HCEC 1CT (cell line): ENCODE measurements at places on chromosomes 3 and 15.

DNA sequence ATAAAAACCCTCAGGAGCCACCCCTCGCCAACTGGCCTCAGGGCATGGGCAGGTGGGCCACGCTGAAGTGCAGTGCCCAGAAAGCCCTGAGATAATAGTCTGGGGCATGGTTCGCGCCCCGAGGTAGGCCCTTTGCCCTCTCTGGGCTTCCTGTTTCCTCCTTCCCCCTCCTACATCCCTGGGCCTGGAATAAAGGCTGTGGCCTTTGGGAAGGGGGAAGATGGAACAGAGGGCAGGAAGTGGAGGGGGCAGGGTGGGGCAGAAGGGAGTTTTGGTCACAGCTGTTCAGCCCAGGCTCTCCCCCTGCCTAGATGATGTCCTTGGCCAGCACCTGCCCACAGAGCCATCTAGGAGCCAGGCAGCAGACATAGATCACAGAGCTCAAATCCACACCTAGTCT, 11.3 kb downstream of the CSRNP1 start:
- DNase-seq = no peak

- DNase-seq = no peak
Measured at GRCh38 chr3:123809597-123809996, 74.5 kb downstream of the MYLK start.

GRCh38 chr3:59438492-59438891, 388.7 kb upstream of the CFAP20DC start:
- no peak for DNase-seq

DNA sequence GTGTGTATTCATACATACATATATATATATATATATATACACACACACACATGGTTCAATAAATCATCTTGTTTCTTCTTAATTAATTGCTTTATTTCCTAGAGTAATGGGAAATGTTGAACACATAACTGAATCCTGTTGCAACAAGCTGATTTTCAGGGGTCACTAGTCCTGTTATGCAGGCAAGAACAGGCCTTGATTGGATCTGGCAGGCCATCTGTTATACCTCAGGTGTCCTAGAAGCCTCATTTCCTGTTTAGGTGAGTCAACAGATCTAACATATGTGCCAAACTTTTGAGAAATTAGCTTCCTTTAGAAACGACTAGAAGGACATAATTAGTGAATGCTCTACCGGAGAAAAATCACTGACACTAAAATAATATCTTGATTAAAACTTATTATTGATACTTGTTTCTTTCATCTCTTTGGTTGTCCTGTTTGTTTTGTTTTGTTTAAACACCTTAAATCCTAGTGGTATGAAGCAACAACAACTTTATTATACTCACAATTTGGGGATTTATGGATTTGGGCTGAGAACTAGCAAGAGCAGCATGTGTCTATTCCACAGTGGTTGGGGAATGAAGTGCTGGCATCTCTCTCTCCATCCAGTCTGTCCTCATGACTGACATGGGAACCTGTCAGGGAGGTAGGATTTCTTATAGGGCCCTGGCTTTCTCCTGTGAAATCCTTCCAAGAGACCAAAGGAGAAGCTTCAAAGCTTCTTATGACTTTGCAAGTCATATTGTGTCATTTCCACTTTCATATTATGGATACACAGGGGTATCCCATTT, 552.6 kb downstream of the NSUN3 start:
- DNase-seq = no peak

DNA sequence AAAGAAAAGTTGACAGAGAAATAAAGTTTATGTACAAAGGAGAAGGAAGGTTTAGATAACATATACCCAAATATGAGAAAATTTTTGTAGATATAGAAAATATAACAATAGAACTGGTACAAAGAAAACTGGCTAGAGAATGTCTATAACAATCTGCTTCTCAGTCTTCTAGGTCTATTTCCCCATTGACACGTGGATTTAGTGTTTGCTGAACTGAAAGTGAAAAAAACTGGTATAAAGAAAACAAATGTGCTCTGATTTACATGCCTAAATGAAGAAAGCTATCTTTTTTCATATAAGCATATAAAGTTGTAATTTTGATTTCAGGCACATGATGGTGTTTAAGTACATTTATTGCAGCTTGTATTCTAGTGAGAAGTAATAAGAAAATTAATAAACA, 9.8 kb downstream of the KCNMB2 start:
- DNase-seq = no peak

DNA sequence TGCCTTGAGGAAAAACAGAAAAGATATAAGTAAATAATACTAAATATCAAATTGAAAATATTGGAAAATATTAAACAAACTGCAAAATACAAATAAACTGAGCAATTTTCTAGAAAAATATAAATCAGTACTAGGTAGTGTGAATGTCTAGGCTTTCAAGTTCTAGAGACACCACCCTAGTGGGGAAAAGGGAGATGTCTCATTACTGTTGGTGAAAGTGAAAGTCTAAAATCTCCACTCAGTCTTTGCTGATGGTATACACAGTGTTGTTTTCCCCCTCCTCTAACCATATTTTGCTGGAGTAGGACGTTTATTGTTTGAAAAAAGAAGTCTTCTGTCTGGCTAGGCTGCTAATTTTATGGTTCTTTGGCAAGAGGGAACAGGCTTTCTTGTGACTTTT, 1368.9 kb downstream of the OTOL1 start:
- no peak for DNase-seq

GRCh38 chr3:16288664-16289063, 23.7 kb downstream of the OXNAD1 start:
- no peak for DNase-seq

DNA sequence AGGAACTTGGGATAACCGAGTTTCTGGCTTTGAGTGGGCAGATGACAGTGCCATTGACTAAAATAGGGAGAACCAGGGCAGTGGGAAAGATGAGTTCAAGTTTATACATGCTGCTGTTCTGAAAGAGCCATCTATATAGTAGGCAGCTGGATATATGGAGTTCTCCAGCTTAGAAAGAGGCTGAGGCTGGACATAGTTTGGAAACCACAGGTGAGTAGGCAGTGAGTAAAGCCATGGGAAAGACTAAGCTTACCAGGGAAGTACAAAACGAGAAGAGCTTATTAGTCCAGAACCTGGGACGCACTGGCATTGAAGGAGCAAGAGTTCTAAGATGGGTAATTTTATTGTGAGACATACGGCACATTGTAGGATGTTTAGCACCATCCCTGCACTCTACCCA, 54.2 kb downstream of the MSL2 start:
- peak; percentile 19 for DNase-seq

- DNase-seq = peak; percentile 66
Measured at GRCh38 chr15:83365370-83365938, 81.0 kb upstream of the BNC1 start.

GRCh38 chr3:42398080-42398479, 12.3 kb downstream of the LYZL4 start:
- DNase-seq = no peak

DNA sequence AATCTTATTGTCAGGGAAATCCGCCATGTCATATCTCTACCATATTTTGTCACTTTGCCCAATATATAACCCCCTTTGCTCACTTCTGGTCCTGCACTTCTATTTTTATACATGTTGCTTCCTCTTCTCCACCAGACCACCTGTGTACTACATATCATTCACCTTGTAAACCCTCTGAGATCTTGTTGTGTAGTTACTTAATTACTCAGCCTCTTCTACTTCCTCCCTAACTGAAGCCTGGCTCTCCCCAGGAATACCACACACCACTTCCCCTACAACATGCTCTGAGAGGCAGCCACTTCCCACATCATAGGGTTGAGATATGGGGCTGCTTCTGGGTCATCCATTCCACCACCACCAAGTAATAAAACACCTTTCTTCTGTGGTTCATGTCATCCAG, 10.0 kb downstream of the HEXA start:
- DNase-seq = no peak

DNA sequence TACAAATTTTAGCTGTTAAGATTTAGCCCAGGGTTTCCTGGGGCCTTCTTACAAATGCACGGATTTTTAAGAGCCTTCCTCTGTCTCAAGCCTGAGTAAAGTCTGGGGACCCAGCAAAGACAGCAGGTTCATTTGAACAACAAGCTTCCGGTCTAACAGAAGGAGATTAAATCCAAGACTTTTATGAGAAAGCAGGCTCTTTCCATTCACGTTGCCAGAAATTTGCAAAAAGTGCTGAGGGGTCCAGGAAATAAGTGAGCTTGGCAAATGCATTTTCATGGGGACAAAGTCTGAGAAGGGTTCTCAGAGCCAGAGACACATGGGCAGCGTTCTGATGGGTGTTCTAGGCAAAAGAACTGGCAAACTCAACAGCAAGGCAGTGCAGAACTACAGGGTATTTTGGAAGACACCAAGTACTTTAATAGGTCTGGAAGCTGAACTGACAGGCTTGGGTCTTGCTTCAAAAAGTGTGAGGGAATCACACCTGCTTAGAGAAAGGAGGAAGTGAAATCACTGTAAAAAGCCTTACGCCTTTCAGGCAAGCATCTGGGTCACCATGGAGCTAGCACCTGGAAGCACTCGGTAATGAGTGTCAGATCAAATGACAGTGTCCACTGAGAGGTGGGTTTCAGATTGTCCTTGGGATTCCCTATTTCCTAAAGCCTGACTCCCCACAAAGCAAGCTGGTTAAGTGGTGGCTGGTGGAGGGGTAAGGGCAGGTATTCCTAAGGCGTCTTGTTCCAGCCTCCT, 115.8 kb upstream of the ARHGEF3 start:
- DNase-seq = no peak

DNA sequence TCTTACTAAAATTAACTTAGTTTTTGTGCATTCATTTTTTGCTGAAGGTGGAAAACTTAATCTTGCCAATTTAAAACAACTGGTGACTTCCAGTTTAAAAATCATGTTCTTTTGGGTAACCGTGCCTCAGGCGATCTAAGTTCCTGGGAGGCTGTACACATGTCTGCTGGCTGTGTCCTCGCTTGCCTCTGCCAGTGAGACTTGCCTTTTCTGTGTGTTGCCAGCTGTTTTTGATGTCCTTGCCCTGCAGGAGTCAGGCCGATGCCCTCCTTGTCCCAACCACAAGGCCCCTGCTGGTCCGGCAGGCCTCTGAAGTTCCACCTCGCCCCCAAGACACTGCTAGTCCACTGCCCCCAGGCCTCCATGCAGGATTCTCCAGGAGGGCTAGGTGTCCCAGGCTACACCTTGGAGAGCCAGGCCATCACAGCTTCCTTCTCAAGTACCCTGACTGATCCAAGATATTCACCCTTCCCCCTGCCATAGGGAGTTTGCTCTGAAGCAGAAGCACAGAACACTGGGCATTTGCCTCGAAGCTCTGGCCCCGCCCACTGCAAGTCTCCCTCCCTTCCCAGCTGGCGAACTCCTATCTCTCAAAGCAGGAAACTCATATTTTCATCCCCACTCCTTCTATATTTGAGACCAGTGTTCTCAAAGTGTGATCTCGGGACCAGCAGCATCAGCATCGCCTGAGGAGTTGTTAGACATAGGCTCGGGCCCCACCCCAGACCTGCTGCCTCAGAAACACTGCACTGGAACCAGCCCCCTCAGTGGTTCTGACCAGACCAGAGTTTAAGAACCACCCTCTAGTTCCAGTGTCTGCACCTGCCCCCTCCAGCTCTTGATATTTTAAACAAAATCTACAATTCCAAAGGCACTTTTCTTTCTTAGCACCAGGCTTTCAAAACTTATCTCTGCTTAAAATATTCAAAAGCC, 185.8 kb upstream of the UBE2E1 start:
- no peak for DNase-seq

GRCh38 chr15:56719021-56719612, 14.2 kb downstream of the ZNF280D start:
- no peak for DNase-seq

- DNase-seq = peak; percentile 76
Measured at GRCh38 chr15:81504170-81504905, 130.3 kb upstream of the TMC3 start.

GRCh38 chr3:89303701-89304100, 196.3 kb downstream of the EPHA3 start:
- peak; percentile 31 for DNase-seq

- DNase-seq = no peak
Measured at GRCh38 chr3:131361464-131362421, 19.8 kb upstream of the NUDT16 start.

GRCh38 chr3:5806192-5806591, 618.7 kb downstream of the EDEM1 start:
- DNase-seq = no peak

- no peak for DNase-seq
Measured at GRCh38 chr3:65749066-65749465, 289.7 kb downstream of the MAGI1 start.

DNA sequence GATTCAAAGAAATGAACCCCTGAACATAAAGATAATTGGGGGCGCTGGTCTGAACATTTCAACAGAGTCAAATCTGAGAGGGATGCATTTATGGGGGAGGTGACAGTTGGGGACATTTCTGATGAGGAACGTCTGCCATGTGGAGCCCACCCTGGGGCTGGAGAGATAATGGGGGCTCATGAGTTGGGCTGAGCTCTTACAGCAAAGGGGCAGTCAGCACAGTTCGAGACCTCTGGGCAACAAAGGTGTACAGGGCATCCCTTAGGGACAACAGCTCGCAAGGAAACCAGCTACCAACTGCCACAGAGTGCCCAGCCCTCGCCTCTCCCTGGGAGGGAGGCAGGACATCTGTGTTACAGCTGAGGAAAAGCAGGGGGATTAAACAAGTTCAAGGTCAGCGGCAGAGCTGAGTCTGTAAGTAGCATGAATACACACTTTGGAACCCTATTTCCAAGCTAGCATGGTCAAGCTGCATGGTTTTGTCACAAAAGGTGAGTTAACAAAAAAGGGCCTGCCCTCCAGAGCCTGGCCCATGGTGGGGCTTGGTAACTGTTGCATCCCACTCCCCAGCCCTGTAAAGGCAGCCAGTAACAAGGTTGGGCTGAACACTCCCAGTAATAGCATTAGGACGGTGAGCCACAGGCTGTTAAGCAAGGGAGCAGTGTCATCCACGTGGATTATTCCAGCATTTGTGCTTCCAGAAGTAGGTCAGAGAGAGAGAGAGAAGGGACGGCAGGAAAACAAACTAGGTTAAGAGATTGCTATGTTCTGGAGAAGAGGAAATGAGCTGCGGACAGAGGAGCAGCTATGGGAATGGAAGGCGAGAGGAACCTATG, 4.3 kb downstream of the GNB5 start:
- no peak for DNase-seq

DNA sequence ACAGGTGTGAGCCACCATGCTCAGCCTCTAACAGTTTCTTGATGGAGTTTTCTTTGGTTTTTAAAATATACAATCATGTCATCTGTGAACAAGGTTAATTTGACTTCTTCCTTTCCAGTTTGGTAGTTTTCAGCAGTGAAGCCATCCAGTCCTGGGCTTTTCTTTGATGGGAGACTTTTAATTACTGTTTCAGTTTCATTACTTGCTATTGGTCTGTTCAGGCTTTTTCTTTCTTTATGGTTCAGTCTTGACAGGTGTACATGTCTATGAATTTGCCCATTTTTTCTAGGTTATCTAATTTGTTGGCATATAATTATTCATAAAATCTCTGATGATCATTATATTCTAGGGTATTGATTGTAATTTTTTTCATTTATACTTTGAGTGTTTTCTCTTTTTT, 36.8 kb downstream of the PFN2 start:
- DNase-seq = no peak

DNA sequence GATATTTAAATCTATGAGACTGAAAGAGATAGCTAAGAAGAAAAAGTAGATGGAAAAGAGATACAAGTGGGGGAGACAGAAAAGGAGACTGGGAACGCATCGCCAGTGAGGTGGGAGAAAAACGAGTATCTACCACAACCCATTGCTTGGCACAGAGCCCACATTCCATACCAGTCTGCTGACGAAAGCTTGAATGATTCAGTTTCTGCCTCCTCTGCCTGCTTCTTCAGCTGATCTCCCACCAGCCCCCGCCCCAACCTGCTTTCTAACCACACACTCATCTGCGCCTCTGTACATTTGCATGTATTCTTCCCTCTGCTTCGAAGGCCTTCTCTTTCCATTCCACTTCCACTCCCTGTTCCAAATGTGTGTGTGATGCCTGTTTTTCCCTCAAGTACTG, 188.1 kb downstream of the USP13 start:
- peak; percentile 46 for DNase-seq
